ENCODE measurements at places on chromosomes 2 and 18. TPM values are rescaled to one million over a fixed set of nuclear protein-coding genes. Genes with fewer than 3 reads are reported as not detected.

The LINC00305 gene
- not detected for total RNA-seq

The FAM237A gene
- not detected for total RNA-seq

The AGXT gene
- not detected for total RNA-seq

The MPPE1 gene
- total RNA-seq, result 25.6 TPM

The MFSD2B gene
- under 0.01 TPM for total RNA-seq

The WNT6 gene
- total RNA-seq, result not detected

The IL1RL1 gene
- total RNA-seq, result not detected

The AQP12B gene
- not detected for total RNA-seq

The C2orf78 gene
- total RNA-seq, result not detected

The IL1B gene
- 0.86 TPM for total RNA-seq

The YPEL5 gene
- 101 TPM for total RNA-seq

- DNase-seq, result no peak
Observed at GRCh38 chr2:196290569-196290968, 119.2 kb upstream of the STK17B start.

GRCh38 chr2:122999821-123000220 lies 1025.3 kb upstream of the CNTNAP5 start:
- DNase-seq, result no peak

- DNase-seq, result no peak
Observed at GRCh38 chr2:181684454-181685149, 4.3 kb upstream of the NEUROD1 start.

DNA sequence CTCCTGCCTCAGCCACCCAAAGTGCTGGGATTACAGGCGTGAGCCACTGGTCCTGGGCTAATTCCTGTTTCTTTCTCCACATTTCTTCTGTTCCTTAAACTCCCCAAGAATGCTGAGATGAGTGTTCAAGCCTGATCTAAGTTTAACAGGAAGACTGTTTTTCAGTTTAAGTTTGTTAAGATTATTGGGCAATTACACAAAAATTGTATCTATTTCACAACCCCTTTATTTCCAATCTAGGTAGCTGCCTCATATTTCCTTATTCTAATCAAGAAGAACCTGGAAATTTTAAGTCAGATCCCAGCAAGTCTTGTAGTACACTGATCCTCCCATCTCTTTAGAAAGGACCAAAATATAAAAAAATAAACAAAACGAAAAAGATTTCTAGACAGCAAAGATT lies 11.7 kb downstream of the SFT2D3 start:
- DNase-seq, result no peak

DNA sequence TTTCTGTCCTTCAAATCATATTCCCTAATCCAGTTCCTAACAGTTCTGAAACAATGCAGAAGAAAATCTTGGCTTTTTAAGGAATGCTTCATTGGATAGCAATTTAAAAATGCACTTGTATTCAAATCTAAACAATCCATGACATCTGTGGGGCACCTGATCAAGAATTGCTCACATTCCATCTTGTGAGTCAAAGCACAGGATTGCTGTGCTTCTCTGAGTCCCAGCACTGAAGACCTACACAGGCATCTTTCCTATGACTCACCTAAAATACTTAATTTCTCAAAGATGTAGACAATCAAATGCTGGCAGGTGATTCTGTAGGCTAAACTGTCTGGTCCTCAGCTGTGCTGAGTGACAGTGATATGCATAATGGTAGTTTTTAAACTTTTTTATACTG lies 10.1 kb upstream of the ATP8B1 start:
- peak; percentile 93 for DNase-seq

GRCh38 chr18:75723521-75724340 lies 296.2 kb upstream of the SMIM21 start:
- DNase-seq, result no peak

GRCh38 chr2:152720794-152721193 lies 2.4 kb downstream of the ARL6IP6 start:
- DNase-seq, result no peak

- DNase-seq, result no peak
Observed at GRCh38 chr18:74242438-74243096, 49.2 kb downstream of the CYB5A start.

GRCh38 chr2:4258563-4258962 lies 555.2 kb downstream of the DCDC2C start:
- DNase-seq, result no peak

DNA sequence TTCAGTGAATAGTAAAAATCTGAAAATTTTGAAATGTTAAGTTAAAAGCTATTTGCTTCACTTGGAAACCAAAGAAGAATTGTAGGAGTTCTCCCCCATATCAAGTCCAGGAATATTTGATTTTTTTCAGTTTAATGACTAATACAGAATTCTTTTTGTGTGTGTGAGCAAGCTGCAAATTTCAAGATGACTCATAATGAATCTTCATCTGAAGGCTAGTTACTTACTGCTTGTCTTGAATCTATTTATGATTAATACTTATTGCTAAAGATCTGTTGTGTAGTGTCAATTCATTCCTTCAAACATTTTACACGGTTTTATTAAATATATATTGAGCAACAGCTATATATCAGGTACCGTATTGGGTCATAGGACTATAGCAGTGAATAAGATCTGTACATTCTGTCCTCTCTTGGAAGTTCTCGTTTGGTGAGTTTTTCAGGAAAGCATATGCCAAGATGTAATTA lies 47.8 kb upstream of the CAVIN2 start:
- DNase-seq, result peak; percentile 87

DNA sequence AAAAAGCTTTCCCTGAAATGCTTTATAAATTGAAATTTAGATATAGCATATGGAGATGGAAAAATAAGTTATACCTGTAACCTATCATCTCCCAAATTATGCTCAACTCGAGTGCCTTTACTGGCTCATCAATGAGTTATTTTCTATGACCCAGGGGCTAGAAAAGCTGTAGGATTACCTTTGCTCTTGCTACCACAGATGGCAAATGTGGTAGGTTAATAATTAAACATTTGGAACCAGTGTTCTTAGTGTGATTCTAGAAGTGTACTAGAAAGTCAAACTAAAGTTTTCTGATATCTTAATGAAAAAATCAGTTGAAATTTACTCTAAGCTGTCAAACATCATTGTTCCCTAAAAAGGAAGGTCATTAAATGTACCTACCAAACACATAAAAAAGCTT lies 22.5 kb downstream of the ALS2 start:
- DNase-seq, result no peak

DNA sequence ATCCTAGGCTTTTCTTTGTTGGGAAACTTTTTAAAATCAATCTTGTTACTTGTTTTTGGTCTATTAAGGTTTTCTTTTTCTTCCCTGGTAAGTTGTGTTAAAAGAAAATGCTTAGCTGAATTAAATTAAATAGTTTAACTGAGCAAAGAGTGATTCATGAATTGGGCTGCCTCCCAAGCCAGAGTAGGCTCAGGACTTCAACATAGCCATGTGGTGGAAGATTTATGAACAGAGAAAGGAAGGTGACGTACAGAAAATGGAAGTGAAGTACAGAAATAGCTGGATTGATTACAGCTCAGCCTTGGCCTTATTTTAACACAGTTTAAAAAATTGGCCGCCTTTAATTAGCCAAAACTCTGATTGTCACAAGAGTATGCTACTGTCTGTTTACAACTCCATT lies 27.9 kb upstream of the GALNT5 start:
- peak; percentile 89 for DNase-seq

DNA sequence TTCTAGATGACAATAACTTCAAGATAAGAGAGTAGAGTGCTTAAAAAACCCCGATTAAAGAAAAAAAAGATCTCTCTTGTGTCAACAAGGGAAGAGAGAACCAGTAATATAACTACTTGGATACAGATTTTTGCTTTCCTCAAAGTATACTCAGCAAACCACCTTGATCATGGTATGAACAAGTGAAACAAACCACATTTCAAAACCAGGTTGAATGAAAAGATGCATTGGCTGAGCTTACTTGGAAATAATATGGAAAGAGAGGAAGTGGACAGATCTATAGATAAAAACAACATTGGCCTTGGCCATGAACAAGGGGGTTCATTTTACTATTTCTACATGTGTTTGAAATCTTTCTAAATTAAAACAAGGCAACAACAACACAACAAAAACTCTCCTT lies 50.1 kb downstream of the ATP8B1 start:
- DNase-seq, result no peak

GRCh38 chr2:137689549-137689948 lies 274.7 kb upstream of the HNMT start:
- no peak for DNase-seq

GRCh38 chr2:219495531-219496122 lies 3.1 kb upstream of the GMPPA start:
- DNase-seq, result peak; percentile 79

GRCh38 chr2:127645395-127646291 lies at the start of gene GPR17:
Gene GPR17, plus strand, starts transcription at chr2:127646153. Its CDS starts 4,583 bp downstream, at chr2:127650736.
- DNase-seq, result no peak

DNA sequence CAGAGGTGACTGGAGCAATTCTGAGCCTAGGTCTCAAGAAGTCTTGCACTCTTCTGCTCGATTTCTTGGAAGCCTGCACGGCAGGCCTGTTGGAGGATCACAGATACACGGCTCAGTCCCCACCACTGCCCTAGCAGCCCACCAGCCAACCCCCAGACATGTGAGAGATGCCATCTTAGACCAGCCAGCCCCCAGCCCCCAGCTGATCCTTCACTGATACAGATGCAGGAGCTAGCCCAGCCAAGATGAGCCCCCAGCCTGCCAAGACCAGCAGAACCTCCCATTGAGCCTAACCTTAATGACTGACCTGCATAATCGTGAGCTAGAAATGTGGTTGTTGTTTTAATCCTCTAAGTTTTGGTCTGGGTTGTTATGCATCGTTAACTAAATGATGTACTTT lies 47.5 kb downstream of the INHBB start:
- DNase-seq, result no peak

GRCh38 chr2:7812231-7812995 lies 869.4 kb upstream of the ID2 start:
- peak; percentile 85 for DNase-seq

GRCh38 chr18:36419900-36420531 lies 122.5 kb downstream of the FHOD3 start:
- peak; percentile 45 for DNase-seq

DNA sequence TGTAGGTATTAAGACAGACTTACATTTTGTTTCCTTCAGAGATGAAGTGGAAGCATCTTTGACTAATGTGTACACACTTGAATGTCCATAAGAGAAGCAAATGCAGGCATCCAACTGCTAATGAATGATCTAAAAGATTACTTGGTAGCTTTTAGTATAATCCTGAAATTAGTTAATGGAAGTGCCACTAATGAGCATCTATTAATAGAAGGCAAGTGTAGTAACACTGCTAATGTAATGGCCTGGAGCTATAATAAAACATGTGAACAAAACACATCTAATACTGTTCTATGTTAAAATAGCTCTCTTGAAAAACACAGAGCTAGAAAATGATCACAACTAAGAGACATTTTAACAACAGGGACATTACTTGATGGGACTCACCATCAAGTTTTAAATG lies 225.3 kb downstream of the SLC8A1 start:
- DNase-seq, result no peak

DNA sequence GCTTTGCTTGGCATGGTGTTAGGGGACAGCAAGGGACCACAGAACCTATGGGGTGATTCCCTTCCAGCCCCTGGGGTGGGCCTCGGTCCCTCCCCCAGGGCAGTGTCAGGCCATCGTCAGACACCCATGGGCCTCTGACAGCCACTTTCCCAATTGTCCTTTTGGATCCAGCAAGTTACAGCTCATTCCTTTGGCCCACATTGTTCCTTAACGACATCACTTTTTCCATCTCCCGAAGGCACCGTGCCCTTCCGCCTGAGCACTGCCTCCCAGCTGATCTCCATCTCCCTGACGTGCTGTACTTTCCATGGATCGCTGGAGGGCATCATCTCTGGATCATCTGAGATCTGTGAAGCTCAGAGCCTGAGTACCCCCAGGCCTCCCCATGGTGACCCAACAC lies 10.4 kb upstream of the KCNK3 start:
- peak; percentile 36 for DNase-seq

- DNase-seq, result peak; percentile 91
Observed at GRCh38 chr2:46798998-46799698, 116.5 kb downstream of the MCFD2 start.

DNA sequence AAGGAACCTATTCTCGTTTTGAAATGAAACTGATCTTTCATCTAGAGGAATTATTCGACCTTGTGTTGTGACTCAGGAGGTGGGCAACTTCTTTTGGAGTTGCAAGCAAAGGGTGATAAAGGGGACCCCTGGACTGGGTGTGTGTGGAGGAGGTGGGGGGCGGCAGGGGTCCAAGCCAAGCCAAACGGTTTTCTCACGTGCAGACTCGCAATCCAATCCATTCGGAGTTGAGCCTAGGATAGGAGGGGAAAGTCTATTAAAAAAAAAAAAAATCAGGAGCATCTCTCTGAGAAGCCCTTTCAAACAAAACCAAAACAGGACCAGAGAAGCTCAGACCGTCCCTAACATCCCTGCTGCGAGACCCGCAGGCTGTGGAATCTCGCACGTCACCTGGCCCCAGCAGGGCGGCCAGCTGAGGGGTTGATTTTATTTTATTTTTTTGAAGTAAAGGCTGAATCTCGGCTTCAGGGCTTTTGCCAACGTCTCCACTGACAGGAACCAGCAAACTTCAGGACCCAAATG lies 3.7 kb upstream of the ZEB2 start:
- DNase-seq, result peak; percentile 51

- no peak for DNase-seq
Observed at GRCh38 chr2:65465857-65466256, 33.5 kb upstream of the SPRED2 start.

DNA sequence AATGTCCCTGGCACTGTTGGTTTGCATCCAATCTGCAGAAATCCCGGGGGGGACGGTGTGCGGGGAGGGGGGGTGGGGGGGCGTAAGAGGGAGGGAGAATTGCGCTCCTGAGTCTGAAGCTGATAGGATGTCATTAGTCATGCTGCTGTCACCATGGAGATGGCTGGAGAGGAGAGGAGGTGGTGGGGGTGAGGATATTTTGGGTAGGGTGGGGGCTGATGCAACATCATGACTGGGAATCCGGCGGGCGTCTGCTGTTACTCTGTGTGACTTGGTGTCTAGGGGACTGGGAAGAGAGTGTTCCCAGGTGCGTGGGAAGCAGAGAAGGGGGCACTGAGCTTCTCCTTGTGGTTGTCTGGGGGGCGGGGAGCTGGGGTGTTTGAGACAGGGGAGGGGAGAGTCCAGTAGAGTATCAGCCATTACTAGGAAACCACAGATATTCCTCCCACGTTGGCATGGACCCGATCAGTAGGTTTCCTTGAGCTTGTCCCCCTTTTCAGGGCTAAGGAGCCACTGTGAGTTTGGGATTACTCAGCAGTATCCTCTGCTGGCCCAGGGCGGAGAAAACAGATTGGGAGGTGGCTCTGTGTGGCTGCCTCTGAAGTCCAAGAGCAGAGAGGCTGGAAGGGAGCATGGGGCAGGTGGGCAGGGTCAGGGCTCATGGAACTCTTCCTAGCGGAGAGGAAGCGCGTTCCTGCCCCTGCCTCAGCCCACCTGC lies 18.9 kb downstream of the TET3 start:
- peak; percentile 91 for DNase-seq

GRCh38 chr18:63544017-63544416 lies 1.8 kb downstream of the SERPINB12 start:
- DNase-seq, result no peak

DNA sequence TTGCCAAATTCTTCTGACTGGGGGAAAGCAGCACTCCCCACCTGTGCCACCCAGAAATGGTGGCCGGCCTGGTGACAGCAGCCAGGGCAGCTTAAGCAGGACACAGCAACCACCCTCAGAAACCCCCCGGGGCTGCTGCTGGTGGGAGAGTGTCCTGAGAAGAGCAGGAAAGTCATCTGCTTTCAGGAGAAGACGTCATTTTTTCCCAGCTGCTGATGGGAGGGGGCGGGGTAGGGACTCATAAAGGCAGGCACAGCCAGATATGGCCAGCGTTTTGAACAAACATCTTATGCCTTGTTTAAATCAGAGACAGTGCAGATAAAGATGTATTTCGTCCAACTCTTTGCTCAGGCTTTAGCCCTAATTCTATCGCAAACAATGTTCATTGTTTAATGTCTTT lies 139.5 kb downstream of the LRRC30 start:
- DNase-seq, result no peak
